ENCODE measurements at places on chromosomes 12 and 14.
A peak's percentile ranks its signal among the peaks of the same experiment; 100 is the strongest.

DNA sequence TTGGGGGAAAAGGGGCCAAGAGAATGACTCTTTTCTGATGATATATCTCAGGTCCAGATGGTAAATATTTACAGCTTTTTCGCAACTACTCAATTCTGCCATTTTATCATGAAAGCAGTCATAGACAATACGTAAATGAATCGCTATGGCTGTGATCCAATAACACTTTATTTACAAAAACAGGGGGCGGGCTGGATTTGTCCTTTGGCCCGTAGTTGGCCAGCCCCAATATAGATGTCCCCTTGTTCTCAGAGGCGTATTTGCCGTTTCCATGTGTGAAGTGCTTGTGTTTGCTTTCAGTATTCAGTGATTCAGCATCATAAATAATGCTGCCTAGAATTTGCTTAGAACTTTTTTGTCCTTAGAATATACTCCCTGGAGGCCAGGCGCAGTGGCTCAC is 77.2 kb downstream of the CCDC92 start:
- DNase-seq = no peak

- no peak for DNase-seq
These were observed 198.3 kb downstream of the CFAP54 start for GRCh38 chr12:96687719-96688118.

DNA sequence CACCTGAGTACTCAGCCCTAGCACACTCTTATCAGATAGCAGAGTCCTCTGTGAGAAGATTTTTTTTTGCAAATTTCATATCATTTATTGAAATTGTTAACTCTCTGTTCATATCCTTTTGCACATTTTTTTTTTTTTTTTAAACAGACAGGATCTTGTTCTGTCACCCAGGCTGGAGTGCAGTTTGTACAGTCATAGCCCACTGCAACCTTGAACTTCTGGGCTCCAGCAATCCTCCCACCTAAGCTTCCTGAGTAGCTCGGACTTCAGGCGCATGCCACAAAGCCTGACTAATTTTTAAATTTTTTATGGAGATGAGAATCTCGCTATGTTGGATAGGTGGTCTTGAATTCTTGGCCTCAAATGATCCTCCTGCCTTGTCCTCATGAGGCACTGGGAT is 4.3 kb downstream of the PARP2 start:
- DNase-seq = no peak

- peak; percentile 35 for DNase-seq
These were observed 35.0 kb downstream of the ITPR2 start for GRCh38 chr12:26798023-26798422.

DNA sequence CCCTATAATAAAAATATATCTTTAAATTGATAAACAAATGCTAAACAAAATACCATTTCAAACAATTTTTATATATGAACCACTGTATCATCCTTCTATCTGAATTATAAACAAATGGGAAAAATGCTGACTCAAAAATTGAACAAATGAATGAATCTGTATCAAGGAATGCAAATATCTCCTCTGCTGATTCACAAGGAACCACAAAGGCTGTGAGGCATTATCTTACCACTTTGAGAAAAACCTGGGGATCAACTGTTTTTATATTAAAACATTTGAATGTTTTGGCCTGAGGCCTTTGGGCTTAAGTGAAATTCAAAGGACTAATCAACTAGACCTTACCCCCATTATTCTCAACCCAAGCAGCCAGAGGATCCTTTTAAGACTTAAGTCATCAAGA is 86.3 kb downstream of the EML5 start:
- DNase-seq = peak; percentile 9

DNA sequence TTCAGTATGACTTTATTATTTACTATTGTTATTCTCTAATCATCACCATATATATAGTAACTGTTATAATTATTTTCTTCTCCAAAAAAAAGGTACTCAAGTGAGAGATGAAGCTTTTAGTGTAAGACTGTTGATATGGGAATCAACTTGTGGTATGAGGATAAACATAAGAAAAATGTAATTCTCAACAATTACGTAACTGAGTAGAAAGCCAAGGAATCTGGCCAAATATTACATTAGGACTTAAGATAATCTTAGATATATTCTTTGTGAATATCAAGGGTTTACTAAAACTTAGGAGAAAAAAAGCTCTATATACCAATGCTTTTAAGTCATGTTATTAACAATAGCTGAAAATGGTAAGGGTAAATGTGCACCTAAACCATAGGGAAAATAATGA is 13.3 kb downstream of the SENP1 start:
- no peak for DNase-seq

- DNase-seq = peak; percentile 59
These were observed 18.5 kb downstream of the BDKRB1 start for GRCh38 chr14:96274543-96274942.

GRCh38 chr12:111993292-111994150 is 19.4 kb downstream of the TMEM116 start:
- DNase-seq = no peak

DNA sequence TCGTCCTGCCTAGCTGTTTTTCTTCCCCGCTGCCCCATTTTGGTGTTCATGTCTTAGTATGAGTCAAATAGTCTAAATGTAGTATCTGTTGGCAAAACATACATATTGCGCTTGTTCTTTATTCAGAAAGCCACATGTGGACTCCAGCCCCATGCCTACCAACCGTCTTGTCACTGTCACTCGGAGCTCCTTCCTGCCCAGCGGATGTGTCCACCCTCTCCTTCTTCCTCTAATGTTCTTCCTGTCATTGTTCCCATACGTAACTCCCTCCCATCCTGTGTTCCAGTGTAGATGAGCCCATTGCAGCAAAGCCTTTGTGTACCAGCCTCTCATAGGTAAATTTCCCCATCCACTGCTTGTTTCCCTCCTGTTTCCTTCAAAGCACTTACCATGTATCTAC is 120.5 kb downstream of the TMX1 start:
- no peak for DNase-seq

DNA sequence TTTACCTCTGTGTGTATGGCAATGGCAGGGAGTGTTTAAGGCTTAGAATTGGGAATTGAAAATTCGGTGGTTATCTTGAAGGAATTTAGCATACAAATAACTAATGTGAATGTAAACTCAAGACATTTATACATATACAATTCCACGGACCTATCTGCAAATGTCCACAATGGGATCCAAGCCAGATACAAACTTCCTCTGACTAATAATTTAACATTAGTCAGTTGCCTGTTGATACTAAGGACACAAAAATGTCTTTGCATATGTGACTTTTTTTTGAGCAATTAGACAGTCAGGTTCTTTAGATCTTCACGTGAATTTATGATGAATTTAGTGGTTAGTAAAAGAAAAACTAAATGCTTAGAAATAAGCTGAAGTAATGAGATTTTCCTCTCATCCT is 40.5 kb downstream of the ESR2 start:
- DNase-seq = no peak

DNA sequence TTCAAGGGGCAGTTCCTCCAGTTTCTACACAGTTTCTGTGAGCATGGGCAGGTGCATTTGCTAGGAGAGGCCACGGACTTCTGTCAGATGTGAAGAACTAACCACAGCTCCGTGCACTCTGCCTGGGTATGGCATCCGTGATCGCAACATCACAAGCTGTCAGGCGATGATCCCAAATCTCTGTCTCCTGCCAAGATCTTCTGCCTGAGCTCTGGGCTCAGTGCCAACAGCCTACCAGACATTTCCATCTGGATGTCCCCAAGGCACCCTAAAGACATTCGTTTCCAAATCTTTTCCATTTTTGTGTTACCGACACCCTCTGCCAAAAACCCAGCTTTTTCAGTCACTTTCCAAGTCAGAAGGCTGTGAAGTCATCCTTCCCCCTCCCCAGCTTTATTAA is 292.1 kb downstream of the GLT1D1 start:
- DNase-seq = no peak

DNA sequence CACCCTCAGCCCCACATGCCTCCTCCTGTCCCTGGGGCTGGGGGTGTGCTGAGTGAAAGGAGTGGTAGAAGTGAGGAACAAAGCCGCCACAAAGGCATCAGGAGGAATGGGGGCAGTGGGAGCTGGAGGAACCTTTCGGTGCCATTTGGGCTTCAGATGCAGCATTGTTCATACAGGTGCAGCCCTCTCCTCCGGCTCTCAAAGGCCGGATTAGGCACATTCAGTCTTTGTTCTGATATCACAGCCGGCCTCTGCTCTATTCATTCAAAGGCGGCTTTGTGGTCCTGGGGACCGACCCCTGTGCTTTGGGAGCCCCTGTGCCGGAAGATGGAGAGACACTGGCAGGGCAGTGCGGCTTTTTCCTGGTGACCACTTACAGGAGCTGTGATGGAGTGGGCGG is 53.2 kb downstream of the SMOC1 start:
- DNase-seq = no peak

DNA sequence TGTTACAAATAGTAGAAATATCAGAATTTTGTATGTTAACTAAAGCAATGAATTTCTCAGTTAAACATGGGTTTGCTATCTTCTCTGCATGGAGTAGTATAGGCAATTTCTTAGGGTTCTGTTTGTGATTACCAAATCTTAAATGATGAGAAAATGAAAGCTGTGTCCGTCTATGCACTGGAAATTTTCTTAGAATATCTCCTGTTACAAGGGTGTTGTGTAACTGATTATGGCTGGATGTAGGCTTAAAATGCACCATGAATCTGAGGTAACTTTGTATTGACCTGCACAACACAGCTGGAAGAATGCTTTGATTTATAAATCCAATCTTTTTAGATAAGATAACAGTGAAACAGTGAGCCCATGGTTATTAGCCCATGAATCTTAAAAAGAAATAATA is 17.8 kb downstream of the TRIP11 start:
- no peak for DNase-seq

GRCh38 chr12:123721245-123721644 is 9.1 kb downstream of the ATP6V0A2 start:
- no peak for DNase-seq

GRCh38 chr14:106778986-106779385 is 1252.6 kb downstream of the TMEM121 start:
- no peak for DNase-seq

DNA sequence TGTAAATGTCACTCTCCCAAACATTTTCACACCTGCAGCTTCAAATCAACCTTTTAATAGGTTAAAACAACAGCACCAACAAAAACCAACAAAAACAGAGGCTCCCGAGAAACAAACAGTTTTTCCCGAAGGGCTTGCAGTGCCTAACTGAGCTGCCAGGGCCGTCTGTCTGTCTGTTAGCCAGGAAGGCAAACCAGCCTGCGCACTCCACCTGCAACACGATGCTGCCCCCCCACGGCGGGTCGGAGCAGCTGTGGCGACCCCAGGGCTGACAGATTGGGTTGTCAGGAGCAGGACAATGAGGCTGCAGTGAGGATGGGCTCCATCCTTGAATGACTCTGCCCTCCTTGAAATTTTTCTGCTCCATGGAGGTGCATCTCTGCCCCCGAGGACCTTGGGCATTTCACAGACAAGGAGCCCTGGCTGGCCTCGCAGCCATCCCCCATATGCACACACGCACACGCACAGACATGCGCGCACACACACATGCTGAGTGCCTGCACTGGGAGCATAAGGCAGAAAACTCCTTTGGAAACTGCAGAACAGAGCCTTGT is 2.6 kb downstream of the RTL1 start:
- DNase-seq = no peak

DNA sequence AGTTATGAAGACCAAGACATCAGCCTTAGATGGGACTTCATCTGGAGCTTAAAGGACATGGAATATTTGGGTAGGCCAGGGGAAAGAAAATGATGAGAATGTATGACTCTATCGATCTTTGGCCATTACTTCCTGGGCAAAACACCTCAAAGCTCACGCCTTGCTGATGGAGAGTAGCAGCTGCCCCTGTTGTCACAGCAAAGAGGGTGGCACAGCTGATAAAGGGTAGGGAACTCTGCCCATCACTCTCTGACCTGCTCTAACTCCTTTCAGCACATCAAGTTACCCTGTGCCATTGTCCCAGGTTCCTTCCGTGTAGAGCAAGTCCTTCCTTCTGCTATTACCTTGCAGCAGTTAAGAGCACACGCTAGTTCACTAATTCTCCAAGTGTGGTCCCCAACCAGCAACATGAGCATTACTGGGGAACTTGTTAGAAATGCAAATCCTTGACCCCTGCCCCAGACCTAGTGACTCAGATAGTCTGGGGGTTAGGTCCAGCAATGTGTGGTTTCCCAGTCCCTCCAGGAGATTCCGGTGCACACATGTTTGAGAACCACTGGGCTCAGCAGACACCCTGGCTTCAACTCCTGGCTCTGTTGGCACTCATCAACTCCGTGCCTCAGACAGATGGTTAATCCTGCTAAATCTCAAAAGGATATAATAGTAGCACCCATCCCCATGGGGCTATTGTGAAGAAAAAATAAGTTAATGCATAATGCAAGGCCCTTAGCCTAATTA is 93.7 kb upstream of the EEA1 start:
- no peak for DNase-seq

- no peak for DNase-seq
These were observed 359.9 kb downstream of the NRXN3 start for GRCh38 chr14:78530078-78530477.

- no peak for DNase-seq
These were observed 45.0 kb downstream of the CFAP54 start for GRCh38 chr12:96534339-96534738.

DNA sequence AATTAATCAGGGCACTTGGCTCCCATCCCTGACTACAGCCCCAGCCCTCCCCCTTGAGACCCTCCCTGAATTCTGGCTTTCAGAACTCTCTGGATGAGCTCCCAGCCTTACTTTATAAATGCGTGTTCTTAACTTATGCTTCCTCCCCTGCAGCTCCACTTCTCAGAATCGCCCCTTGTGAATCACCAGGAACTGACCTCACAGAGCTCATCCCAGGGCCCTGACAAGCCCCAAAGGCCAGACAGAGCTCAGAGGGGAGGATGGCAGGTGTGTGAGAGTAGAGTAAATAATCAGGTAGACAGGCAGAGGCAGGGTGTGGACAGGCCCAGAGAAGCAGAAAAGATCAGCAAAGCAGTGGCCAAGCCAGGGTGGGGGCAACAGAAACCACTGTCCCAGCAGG is 68.2 kb upstream of the FOXN3 start:
- no peak for DNase-seq

GRCh38 chr14:97299661-97300060 is 502.5 kb downstream of the VRK1 start:
- no peak for DNase-seq

GRCh38 chr12:612293-612692 is 51.0 kb downstream of the NINJ2 start:
- no peak for DNase-seq

DNA sequence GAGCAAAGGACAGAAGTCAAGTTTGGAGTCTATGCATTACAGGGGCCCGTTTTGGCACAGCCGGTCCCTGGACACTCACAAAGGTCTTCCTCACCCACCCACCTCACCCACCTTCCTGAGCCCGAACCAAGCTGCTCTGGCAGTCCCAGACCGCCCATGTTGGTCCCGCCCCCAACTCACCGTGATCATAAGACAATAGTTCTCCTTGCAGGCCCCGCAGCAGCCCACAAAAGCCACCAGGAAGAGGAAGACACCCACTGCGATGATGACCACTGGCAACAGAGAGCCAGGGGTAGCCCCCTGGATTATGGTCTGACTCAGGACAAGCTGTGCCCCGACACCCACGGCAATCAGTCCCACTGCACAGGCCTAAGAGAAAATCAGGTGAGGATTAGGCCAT is 1.8 kb downstream of the CD63 start:
- DNase-seq = no peak

Measured in BJ (cell line).